Urothelium cell line (cell line): ENCODE measurements at places on chromosomes 12 and 14.

GRCh38 chr12:78584695-78585094 lies 279.9 kb upstream of the SYT1 start:
- DNase-seq: no peak

DNA sequence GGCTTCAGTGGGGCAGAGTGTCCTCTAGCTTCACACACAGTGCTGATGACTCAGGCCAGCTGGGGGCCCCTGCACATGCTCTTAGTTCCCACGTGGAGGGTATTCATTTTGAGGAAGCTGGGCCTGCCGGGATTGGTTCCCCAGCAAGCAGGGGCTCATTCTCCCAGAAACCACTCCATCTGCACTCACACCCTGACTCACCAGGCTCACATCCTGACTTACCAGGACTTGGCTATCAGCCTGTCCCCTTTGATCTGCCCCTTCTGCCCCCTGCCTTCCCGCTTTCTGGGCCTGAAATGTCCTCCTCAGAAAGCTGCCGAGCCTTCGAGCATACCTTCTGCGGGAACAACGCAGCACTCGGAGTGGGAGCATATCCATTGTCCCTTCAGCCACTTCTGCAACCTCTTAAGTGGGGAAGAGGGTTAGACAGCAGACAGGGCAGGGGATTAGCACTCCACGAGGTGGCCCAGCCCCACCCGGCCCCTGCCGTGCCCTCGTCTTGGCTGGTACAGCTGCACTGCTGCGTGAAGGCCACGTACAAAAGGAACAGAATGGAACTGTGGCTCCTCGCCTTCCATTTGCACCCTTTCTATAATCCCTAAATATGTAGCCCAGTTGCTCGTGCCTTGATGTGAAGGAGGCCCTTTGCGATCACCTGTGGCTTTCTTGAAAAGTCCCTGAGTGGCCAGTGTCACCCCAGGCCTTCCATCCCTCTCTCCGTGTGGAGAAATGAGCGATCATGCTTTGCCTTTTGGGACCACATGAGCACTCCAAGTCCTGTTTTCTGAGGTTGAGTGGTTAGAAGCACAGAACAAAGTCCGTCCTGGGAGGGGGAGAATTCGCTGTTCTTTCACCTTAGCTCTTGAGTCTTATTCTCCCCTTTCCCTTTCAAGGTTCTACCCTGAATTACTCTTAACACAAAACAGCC lies 26.1 kb downstream of the TPCN1 start:
- no peak for DNase-seq

- no peak for DNase-seq
Observed at GRCh38 chr12:24806386-24806785, 142.5 kb downstream of the BCAT1 start.

GRCh38 chr12:130961921-130962451 lies 8.3 kb downstream of the ADGRD1 start:
- no peak for DNase-seq

DNA sequence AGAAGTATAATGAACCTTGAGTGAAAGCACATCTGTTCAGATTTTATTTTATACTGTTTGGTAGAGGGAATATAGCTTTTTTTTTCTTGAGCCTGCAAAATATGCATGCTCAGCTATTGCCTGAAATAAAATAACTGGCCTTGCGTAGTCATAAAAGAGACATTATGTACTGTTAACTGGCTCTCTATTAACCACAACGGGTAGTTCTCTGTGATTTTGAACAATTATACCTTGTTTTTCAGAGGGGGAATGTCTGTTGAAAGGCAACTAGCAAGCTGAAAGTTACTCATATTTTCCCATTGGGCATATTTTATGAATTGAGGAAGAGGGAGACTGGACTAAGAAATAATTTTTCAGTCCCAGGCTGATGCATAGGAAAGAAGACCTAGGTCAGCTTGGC lies 62.6 kb downstream of the FIGNL2 start:
- no peak for DNase-seq

- DNase-seq: peak; percentile 31
Observed at GRCh38 chr12:25123126-25123525, 71.8 kb downstream of the DNAI7 start.

DNA sequence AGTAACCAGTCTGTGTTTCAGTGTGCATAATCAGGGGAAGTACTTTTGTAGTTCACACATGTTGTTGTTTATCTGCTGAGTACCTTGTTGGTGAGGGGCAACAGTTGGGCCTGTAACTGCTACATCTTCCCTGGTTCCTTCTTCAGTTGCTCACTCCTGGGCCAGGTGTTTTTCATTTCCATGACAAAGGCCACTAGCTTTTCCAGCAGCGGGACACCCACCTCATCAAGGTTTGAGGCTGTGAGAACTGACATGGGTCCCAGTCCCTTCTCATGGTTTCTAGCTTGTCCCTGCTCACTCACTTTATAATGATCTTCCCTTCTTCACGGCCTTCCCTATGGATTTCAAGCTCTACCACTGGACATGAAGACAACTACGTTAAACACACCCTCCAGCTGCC lies 1.5 kb upstream of the NOXRED1 start:
- DNase-seq: no peak

GRCh38 chr12:70719071-70719470 lies 81.8 kb upstream of the PTPRB start:
- no peak for DNase-seq

DNA sequence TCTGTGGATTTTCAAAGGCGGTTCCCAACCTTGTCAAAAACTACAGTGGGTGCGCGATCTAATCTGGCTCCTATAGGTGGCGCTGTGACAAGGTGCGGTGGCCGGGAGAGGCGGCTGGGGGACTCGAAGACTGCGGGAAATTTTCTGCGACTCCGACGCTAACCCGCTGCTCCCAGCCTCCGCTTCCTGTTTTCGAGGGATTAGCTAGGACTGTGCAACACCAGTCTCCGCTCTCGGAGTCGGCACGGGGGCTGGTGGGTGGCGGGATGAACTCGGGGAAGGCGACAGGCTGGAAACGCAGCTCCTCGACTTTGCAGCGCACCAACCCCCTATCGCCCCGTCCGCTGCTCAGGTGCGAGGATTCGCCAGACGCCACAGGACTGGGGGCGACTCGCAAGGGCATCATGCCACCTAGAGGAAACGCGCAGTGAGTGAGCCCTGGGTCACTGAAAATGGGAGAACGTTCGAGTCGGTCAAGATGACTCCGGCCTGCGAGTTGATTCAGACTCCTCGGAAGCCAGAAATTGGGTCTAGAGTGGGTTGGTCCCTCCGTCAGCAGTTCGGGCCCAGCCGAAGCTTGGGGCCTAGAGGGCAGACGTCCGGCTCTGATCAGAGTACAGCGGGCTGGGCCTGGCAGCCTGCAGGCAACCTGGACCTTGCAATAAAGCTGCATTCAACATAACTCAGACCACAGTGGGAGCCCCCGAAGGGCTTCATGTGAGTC lies 5.5 kb upstream of the PAX9 start:
- no peak for DNase-seq

- DNase-seq: no peak
Observed at GRCh38 chr14:62778852-62779251, 266.4 kb downstream of the KCNH5 start.

DNA sequence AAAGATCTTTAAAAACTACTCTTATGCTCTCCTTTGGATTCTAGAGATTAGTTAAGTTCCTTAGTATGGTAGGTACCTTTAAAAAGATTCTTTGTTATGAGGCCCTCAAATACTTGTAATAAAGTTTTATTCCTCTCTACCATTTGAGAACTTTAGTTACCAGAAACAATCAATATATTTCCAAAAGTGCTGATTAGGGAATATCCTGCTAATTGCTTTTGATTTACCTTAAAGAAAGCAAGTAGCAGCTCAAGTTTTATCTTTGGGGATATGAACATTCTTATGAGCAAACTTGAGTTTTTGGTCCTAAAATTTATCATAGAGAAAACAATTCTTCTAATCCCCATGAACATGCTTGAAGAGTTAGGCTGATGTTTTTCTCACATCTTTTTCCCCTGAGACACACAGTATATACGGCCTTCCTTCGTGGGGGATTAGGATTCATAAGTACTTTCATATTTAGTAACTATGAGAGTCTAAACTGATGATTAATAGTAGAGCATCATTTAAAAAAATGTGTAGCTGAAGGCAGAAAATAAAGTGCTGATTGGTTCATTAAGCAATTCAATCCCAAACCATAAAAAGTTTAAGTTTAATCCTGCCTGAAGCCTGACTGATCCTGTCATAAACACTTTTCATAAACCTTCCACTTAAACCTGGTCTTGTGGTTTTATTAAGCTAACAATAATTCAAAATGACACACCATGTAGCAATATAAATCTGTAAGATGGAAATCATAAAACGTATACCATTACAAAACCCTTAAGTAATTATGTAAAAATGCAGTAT lies 380.5 kb upstream of the FBXO33 start:
- DNase-seq: no peak

DNA sequence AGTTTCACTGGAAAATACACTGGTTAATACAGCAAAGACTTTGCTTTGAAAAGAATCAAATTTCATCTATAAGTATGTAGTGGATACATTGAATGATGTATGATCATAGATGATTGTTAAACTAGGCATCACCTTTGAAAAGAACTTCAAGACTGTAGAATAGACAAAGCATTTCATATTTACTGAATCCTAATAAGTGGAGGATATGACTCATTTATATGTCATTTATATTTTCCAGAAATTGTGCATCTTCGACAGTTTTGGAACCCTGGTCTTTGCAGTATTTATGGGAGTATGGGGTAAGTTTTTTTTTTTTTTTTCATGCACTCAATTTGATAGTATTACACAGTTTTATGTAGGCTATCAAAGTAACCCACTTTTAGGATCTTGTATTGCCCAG lies 161.9 kb downstream of the ANO6 start:
- DNase-seq: no peak

DNA sequence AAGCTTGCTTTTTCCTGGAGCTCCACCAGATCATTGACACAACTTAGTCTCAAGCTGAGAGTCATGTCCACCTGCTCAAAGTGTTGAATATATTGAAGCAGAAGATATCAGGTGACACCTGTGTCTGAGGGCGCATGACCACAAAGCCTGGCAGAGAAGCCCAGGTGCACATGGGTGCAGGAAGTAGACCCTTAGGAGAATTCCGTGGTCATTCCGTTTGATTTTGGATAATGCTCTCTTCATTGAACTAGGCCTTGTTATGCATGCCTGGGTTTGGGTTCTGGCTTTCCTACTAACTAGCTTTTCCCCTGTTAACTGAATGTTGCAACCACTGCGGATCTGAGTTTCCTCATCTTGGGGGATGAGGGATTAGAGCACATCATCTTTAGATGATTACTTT lies 7.1 kb downstream of the ARHGDIB start:
- DNase-seq: no peak

DNA sequence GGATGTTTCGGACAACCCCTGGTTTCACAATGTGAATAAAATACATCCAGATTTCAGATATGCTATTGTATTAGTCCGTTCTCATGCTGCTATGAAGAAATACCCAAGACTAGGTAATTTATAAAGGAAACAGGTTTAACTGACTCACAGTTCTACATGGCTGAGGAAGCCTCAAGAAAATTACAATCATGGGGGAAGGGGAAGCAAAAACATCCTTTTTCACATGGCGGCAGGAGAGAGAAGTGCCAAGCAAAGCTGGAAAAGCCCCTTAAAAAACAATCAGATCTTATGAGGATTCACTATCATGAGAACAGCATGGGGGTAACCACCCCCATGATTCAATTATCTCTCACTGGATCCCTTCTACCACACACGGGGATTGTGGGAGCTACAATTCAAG lies 451.7 kb downstream of the MDGA2 start:
- DNase-seq: no peak

DNA sequence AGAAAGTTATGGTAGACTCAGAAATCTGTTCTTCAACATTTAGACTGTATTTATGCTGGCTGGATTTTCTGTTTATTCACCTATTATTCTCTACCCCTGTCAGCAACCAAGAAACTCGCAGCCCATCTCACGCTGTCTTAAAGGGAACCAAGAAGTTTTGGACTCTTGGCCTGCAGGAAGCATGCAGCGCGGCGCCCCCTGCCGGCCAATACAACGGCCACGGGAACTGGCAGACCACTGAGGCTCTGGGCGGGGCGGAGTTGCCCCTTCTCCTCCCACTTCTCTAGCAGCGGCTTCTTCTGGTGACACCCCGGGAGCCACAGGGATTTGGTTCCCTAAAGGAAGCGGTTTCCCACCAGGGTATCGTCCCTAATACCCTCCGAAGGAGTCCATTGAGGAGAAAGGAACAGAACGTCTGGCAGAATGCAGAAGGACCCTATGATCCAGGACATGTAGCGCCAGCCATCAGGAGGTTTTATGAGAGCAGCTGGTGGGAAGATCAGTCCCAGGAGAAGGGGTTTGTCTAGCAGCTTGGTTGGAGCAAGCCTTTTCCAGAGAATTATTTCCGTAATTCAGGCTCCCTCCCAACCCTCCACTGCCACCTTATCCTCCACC lies 21.0 kb upstream of the RNASE2 start:
- peak; percentile 48 for DNase-seq

DNA sequence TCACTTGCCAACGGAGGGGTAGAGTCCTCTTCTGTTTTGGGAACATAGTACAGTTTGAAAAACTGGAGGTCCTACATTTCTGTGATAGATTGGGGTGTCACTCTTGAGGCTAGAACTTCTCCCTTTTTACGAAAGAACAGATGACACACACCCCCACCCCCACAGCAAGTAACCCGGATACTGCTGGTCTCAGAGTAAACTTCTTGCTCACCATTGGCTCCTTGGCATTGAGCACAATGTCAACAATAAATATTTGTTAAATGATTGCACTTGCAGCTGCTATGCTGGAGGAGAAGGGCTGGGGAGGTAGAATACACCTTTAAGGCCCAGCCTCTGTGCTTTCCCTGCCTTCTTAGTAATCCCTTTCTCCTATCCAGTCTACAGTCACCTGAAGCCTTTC lies 149.8 kb downstream of the TGFB3 start:
- DNase-seq: no peak

- peak; percentile 11 for DNase-seq
Observed at GRCh38 chr12:58537278-58537677, 383.0 kb downstream of the LRIG3 start.

DNA sequence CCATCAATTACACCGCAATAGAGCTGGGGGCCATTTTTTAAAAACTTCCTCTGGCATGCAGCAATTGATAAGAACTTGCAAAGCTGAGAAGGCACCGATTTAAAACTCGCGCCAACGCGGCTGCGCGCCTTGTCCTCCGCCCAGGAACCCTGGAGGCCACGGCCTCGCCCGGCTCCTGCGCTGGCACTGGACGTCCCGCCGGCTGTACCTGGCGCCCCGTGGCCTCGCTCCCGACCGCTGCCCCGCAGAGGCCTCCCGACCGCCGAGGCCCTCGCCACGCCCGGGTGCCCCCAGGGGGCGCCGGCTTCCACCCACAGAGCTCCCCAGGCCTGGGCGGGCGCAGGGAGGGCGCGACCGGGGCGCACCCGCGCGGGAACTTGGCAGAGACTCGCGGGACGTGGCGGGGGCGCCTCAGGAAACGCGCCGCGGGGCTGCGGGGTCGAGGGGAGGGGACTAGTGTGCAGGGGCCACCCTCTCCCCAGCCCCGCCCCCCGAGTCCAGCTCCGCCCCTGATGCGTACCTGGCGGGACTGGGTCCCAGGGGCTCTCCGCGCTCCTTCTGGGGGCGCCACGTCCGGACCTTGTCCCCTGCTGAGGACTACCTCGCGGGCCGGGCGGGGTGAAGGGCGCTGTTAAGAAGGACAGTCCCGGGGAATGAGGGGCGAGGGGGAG lies 65.7 kb downstream of the TNFAIP2 start:
- DNase-seq: no peak
